ENCODE measurements at places on chromosomes 11 and 22. TPM values are rescaled to one million over a fixed set of nuclear protein-coding genes. Genes with fewer than 3 reads are reported as not detected.

DDX25 gene
- total RNA-seq, result not detected

OR5M11 gene
- not detected for total RNA-seq

BIRC3 gene
- 11.6 TPM for total RNA-seq

CELSR1 gene
- total RNA-seq, result 19.6 TPM

OR52L1 gene
- not detected for total RNA-seq

GLYATL1 gene
- not detected for total RNA-seq

PARVA gene
- total RNA-seq, result 41.4 TPM

DDX10 gene
- total RNA-seq, result 19.7 TPM

SMC1B gene
- not detected for total RNA-seq

LRRC32 gene
- not detected for total RNA-seq

NLRP10 gene
- total RNA-seq, result 0.16 TPM

CHADL gene
- not detected for total RNA-seq

UBQLNL gene
- total RNA-seq, result not detected

DSCAML1 gene
- total RNA-seq, result not detected

MMP7 gene
- not detected for total RNA-seq

WNT11 gene
- 2.6 TPM for total RNA-seq

DTX4 gene
- 0.21 TPM for total RNA-seq

ADAMTS8 gene
- not detected for total RNA-seq

PGA5 gene
- total RNA-seq, result not detected

PNPLA2 gene
- total RNA-seq, result 17.0 TPM

FREY1 gene
- total RNA-seq, result 0.24 TPM

RFPL2 gene
- not detected for total RNA-seq

CREB3L1 gene
- 15.4 TPM for total RNA-seq

CHRNA10 gene
- total RNA-seq, result 2.0 TPM

ST14 gene
- total RNA-seq, result 0.10 TPM

OR5A1 gene
- not detected for total RNA-seq

CNGA4 gene
- total RNA-seq, result 0.17 TPM

TECTA gene
- total RNA-seq, result 0.05 TPM

NELL1 gene
- total RNA-seq, result not detected

TST gene
- 48.1 TPM for total RNA-seq

C11orf87 gene
- not detected for total RNA-seq

FXYD2 gene
- not detected for total RNA-seq

Data from A172 (cell line).